Activated effector memory CD4-positive, alpha-beta T cell treated with anti-CD3 and anti-CD28 coated beads, Interleukin-2, amount 50 U/mL, for 16 hours (primary cell): ENCODE measurements at places on chromosomes 3 and 15.

- no peak for DNase-seq
Measured at GRCh38 chr15:35445891-35446290, 100.1 kb downstream of the DPH6 start.

DNA sequence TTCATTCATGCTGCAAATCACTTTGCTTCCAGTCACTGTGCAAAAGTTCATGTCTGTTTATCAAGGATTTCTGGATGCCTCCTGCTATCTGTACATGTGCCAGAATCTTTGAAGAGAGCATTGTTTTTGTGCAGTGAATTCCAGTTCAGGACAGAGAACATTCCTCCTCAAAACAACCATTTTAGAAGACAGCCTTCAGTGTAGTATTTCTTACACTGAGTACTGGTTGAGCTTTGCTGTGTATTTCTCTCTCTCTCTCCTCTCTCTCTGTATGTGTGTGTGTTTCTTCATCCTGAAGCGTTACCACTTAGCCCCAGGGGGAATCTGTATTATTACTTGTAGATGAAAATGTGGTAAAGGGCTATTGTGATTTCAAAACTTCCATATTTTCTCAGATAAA, 123.8 kb upstream of the CHL1 start:
- no peak for DNase-seq

DNA sequence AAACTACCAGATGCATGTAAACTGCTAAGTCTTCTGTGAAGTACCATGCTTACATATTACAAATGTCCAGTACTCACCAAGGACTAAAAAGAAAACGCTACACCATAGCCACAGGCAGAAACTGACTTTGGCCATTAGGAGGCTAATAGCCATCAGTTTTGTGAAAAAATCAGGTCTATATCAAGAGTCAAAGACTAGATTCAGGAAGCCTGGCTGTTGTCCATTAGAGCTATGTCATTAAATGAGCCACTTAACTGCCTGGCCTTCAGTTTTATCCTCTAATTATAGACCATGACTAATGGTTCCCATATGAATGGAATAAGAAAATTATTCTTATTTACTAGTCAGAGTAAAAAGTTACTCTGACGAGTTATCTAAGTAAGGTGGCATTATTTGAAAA, 144.1 kb downstream of the VPS13C start:
- DNase-seq = no peak

DNA sequence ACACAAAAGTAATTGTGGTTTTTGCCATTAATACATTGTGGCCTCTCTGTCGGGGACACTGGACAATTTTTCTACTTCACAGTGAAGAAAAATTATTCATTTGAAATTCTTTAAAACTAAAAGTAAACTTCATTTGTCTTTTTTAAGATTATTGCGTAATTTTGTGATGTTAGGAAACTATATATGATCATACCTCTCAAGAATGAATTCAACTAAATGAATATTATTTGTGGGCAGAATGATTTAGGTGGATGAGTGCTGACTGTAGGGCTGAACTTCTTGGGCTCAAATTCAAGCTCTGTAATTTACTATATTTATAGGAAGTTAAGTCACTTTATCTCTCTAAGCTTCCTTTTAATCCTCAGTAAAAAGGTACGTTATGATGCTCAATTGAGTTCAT, 441.2 kb downstream of the ROBO1 start:
- DNase-seq = no peak

DNA sequence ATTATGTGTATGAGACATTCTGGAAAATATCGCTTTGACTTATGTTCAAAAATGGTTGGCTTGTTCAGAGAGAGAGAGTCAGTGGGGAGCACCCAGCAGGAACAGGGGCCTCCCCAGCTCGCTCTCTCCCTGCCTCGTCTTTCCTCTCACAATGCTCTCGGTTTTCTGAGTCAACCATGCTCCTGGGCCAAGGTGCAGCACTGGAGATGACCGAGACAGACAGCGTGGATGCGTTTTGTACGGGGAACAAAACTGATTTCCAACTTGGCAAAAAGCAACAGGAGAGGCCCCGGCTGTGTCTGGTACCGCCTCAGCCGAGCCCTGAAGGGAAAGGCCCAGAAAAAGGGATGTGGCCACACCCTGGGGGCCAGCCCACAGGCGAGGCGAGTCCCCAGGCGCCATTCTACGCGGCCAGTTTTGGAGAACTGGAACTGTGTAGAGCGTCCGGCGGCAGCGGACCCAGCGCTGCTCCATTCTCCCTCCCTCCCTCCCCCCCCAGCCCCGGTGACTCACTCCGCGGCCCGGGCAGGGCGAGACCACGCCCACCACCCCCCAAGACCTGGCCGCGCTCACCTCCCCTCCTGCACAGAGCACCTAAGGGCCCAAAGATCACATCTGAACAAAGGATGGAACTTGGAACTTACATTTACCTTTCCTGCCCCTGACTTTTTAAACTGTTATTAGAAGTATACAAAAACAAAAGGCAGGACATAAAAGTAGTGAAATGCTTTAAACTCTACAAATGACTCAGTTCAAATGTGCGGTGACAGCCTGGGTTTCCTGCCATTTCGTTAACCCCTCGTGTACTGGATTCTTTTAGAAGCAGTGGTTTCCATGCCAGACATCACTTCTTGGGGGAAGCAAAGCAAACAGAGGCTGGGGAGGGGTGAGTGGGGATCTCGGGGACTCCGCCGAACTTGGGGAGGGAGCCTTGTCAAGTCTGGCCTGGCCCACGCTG, 12.7 kb downstream of the ATP10A start:
- peak; percentile 87 for DNase-seq

- DNase-seq = no peak
Measured at GRCh38 chr3:7172996-7173395, 312.1 kb downstream of the GRM7 start.

DNA sequence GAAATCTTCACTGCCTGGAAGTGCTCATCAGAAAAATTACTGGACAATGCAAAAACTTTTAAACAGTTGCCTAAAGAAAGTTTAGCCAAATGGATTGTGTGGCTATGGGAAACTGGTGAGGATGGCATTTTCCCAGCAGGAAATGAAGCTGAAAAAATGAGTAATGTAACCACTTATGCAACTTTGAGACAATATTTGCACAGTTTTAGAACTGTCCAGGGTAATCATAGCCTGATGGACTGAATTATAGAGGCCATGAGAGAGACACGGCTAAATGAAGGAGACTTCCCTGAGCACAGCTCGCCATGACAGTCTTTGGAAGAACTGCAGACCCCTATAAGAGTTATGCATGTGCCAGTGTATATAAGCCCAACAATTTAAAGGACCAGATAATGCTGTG, 881.5 kb downstream of the VGLL3 start:
- no peak for DNase-seq

DNA sequence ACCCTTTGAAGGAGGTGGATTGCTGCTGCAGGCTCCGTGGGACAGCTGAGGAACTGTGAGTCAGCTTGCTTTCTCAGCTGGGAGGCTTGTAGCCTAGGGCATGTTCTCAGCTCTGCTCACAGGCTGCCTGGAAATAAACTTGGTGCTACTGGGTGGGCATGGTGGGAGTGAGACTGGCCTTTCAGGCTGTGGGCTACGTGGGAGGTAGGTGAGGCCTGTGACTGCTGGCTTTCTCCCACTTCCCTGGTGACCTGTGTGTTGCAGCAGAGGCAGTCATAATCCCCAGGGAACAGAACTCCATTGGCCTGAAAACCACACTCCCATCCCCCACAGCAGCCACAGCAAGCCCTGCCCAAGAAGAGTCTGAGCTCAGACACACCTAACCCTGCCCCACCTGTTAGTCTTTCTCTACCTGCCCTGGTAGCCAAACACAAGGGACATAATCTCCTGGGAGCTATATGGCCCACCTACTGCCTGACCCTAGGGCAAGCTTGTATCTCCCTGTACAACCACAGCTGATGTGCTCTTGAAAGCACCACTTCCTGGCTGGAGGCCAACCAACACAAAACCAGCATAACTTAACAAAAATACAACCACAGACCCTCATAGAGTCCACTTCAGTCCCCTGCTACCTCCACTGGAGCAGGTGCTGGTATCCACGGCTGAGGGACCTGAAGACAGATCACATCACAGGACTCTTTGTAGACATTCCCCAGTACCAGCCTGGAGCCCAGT, 236.5 kb downstream of the SQOR start:
- DNase-seq = no peak

GRCh38 chr3:161737171-161737570, 240.6 kb downstream of the OTOL1 start:
- no peak for DNase-seq

DNA sequence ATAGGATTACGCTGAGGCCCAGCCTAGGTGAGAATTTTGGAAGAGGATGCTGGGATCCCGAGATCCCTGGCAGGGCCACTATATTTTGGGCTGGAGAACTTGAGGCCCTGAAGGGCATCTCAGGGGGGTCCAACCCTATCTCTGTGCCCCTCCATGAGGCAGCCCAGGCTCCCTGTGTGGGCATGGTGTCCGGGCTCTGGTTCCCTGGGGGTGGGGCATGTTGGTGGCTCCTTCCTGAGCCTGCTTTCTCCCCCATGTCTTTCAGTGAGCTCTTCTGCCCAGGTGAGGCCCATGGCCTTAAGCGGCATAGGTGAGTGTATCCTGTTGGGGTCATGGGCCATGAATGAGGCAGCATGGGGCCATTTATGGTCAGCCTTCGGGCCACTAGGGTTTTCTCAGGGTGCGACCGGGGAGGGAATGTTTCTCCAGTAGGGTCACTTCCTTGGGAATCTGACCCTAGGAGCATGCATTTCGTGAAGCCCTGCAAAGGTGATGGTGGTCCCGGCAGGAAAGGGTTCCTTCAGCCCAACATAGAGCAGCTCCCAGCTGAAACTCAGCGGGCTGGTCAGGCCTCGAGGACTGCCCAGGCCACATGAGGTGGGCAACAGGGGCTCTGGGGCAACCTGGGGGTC, 191.3 kb downstream of the UBE3A start:
- DNase-seq = peak; percentile 50

GRCh38 chr15:60844511-60845174, 365.7 kb upstream of the ICE2 start:
- peak; percentile 84 for DNase-seq

DNA sequence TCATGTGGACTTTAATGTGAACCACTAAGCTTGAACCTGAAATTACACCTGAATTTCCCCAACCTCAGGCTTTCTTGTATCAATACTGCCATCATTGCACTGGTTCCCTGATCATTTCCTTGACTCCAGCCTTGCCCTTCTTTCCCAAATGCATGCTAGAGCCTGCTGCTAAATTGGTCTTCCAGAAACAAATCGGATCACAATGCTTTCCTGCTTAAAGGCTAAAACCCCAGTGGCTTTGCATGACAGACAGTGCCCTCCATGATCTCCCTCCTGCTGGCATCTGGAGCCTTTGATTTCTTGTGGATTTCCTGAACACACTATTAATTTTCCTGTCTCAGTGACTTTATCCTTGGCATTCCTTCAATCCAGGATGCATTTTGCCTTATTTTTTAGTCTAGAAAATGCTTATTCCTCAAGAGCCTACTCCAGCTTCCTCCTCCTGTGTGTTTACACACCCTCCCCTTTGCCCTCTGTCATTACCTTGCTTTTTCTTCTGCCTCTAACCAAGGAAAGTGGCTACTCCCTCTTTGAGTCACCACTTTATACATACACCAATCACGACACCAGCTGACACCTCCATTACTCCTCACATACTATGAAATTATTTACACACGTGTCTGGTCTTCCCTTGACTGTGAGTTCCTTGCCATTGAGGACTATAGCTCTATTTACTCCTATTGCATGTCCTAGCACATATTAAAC, 214.6 kb downstream of the KCNAB1 start:
- no peak for DNase-seq

- no peak for DNase-seq
Measured at GRCh38 chr3:128488636-128488990, 4.4 kb downstream of the GATA2 start.

DNA sequence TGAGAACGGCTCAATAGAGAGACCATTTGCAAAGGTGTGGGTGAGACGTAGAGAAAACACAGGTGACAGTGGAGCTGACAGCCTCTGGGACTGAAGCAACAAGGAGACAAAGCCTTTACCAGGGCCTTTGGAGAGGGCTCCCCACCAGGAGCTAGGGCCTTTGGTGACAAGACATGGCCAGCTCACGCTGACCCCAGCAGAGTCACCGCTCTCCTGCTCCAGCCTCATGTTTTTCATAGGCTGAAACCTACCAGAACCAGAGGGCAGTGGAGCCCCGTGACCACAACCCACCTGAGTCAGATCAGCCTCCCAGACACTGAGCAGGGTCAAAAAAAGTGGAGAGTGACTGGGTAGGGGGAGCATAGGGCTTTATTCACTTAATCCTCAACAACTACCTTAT, 214.7 kb downstream of the SHQ1 start:
- no peak for DNase-seq

- DNase-seq = peak; percentile 49
Measured at GRCh38 chr3:134366928-134367811, 7.1 kb downstream of the AMOTL2 start.

DNA sequence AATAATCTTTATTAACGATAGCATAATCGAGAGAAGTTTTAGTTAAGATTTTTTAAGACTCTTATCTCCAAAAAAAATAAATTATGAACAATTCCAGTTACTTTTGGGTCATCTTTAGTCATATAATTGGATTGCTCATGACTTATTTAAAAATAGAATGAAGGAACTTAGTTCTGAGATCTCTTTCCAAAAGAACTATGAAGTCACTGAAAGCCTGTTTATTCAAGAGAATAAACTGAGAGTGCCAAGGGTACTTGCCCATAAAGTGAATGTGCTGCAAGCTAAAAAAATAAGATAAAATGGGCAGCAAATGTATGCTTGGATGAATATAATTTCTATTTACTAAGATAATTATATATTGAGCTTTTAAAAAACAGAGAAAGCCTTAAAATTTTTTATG, 176.5 kb upstream of the PLSCR5 start:
- DNase-seq = no peak

- no peak for DNase-seq
Measured at GRCh38 chr15:65088643-65089021, 12.1 kb downstream of the KBTBD13 start.

GRCh38 chr3:28923994-28924393, 356.9 kb upstream of the RBMS3 start:
- DNase-seq = no peak

DNA sequence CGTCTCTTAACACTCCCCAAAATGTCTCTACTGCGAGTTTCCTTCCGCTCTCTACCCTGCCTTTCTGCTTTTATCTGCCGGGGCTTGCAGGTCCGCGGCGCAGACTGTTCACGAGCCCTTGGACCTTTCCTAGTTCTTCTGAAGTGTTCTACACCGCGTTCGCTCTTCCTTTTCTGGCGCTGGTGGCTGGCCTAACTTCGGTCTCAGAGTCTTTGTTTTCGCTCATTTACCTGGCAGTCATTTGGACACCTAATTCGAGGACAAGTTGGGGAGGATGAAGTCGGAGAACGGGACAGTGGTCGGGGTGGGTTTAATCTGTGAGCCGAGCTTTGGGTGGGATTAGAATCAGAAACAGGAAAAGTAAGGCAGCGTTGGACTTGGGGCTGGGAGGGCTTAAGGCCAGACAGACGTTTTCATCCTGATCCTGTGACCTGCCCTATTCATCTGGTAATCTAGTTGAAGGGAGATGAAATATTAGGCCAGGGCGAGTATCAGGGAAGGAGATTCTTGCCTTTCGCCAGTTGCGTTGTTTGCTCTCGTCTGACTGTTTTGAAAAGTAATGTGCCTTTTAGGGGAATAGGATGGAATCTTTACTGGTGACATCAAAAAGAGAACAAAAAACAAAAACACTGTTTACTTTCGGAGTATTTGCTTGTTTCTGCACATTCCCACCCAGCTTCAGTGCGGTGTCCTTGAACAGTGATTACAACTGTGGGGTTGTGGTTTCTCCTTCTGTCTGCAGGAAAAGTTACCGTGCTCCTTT, 1.8 kb downstream of the DIPK2A start:
- peak; percentile 86 for DNase-seq
